DMS153 (cell line): ENCODE measurements at places on chromosomes 12 and 14.

DNA sequence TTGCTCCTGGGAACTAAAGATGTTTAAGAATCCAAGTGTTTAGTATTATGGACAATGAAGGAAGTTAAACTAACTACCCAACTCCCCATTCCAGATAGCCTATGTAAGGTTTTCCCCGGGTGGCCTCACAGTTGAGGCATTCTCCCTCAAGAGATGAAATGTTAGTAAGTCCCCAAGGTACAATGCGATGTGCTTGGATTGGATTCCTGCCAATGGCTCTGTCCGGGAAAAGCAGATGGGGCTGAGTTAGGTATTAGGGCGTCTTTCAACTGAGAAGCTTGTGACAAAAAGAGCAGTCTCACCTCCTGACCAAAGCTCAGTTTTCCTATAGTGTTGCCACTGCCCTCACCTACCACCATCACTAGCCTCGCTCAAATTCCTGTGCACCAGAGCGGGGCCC lies 64.8 kb upstream of the E2F7 start:
- DNase-seq = no peak

- no peak for DNase-seq
Measured at GRCh38 chr12:113361574-113362370, 3.4 kb downstream of the PLBD2 start.

DNA sequence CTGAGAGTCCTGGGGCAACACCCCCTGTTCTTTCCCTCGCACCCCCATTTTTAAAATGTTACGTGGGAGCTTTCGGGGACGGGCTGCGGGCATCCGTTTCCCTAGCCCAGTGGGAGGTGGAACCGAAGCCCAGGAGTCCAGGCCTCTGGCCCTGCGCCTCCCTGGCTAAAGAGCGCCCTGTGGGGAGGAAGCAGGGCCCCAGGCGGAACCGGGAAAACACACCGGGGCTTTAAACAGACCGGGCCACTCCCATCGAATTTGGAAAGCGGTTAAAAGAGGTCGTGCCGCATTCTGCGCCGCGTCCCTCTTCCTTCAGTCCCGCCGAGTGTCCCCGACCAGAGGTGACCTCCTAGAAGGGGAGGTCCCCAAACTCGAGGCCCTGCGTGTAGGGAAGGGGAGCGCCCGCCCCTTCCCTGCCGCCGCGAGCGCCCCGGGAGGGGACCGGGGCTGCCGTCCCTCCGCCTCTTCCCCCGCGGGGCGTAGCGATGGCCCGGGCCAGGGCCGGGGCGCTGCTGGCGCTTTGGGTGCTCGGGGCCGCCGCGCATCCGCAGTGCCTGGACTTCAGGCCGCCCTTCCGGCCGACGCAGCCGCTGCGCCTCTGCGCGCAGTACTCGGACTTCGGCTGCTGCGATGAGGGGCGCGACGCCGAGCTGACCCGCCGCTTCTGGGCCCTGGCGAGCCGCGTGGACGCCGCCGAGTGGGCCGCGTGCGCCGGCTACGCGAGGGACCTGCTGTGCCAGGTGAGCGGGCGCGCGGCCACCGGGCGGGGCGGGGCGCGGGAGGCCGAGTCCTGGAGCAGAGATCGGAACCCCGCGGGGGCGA lies at the start of gene HHIPL1:
Gene HHIPL1 (plus strand): TSS at position 407 of the 822 bp plus-strand sequence. CDS start 79 bp downstream, at position 486.
- DNase-seq = no peak

DNA sequence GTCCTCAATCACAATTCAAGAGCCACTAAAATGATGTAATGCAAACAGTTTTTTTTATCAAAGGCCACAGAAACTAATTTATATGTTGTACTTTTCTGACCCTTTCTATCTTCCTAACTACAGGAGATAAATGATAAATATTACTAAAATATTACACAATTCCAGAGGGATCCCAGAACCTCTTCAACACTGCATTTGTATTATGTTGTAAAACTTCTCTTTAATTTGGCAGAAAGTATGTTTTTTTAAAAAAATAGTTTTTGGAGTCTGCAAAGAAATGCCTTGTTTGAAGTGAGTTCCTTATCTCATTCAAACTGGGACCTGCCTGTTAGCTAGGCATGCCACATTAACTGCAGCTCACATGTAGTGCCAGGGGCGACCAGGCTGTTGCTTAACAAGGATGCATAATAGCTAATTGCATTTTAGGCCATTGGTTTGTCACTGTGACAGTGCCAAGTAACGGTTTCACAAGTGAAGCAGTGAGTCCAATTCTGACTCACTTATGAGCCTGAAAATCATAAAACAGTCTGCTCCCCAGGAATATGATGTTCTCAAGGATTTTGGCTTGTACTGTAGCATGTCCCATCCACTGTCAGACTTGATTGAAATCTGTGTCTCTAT lies 266.9 kb downstream of the KTN1 start:
- no peak for DNase-seq

GRCh38 chr12:3316776-3317480 lies 174.1 kb upstream of the PRMT8 start:
- DNase-seq = no peak

DNA sequence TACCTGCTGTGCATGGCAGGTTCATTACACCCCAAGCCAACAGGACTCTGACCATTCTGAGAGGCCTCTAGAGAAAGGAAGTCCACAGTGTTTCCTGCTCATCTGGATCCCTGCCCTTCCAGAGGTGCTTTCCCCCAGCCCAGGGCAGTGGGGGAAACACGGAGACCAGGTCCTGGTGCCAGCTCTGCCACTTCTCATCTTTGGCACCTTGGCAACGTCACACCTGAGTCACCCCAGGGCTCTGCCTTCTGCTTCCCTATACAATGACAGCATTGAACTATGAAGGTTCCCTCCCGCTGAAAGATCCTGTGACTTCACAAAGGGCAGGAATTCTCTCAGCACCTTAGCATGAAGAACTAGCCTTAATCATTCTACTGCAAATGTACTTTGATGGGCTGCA lies 74.9 kb downstream of the ANO2 start:
- DNase-seq = no peak

- DNase-seq = no peak
Measured at GRCh38 chr12:109114644-109115043, 1.7 kb upstream of the ACACB start.

GRCh38 chr14:51545396-51545795 lies 106.3 kb upstream of the FRMD6 start:
- no peak for DNase-seq

GRCh38 chr12:113261847-113262470 lies 40.7 kb downstream of the TPCN1 start:
- no peak for DNase-seq

- peak; percentile 62 for DNase-seq
Measured at GRCh38 chr14:70073924-70074566, 114.7 kb downstream of the SLC8A3 start.

DNA sequence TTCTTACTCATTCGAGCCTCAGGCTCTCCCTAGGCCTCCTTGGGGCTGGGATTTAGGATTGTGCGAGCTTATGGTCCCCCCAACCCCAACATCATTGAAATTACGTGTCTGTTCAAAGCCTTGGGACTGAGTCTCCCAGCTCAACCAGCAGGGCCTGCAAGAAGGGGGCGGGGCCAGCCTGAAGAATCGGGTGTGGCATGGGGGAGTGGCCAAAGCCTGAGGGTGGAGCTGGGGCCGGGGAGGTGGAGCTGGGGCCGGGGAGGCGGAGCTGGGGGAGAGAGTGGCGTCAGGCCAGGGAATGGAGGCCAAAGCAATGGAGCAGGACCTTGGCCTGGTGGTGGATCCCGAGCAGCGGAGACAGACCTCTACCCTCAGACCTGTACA lies 24.3 kb upstream of the HSPB8 start:
- DNase-seq = no peak
